ENCODE measurements at places on chromosomes 11 and 22.

GRCh38 chr11:128086794-128087193 is 500.6 kb downstream of the ETS1 start:
- H3K27me3 ChIP-seq: no peaks in the 10 kb centered on the region
- H3K4me1 ChIP-seq: peaks cover 30% of the 10 kb centered on the region

- no peaks in the 10 kb centered on the region for H3K4me1 ChIP-seq
- no peak for DNase-seq
- H3K4me3 ChIP-seq: no peak within 1 kb of the TSS
- no peaks in the 10 kb centered on the region for H3K36me3 ChIP-seq
- H3K27ac ChIP-seq: no peak within 1 kb of the TSS
- H3K27me3 ChIP-seq: no peaks in the 10 kb centered on the region
These were observed at the start of gene C22orf42 for GRCh38 chr22:32158712-32159533. Gene C22orf42, minus strand, starts transcription at chr22:32159303. Its CDS starts 88 bp downstream, at chr22:32159215.

DNA sequence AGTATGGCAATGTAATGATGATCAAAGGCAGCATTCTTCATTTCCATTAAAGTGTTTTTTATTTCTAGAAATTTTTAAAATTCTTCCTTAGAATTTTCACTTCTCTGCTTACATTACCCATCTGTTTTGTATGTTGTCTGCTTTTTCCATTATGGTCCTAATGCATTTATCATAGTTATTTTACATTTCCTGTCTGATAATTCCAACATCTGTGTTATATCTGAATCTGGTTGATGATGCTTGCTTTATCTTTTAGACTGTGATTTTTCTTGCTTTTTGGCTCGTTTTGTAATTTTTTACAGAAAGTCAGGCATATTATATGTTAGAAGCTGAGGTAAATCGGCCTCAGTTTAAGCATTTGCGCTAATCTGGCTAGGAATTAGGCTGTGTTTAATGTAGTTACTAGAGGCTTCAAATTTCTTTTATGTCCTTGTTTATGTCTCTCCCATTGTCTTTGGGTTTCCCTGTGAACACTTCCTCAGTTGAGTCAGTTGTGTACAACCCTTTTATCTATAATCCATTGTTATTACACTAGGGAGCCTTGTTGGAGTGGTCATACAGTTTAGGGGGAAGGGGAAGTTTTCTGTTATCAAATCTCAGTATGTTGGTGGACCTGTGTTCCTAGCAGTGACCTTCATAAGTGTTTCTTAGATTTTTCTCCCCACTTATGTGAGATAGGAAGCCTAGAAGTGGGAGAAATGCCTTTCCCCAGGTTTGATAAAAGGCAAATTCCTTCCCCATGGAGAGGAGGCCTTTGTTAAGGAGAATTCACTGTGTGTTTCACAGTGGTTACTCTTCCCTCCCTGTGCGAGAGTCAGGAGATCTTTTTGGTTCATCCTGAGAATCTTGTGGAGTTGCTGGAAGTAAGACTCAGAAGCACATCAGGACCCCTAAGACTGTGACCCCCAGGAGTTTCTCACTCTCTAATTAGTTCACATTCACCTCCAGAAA is 437.5 kb downstream of the INSC start:
- H3K27me3 ChIP-seq: no peaks in the 10 kb centered on the region
- H3K4me1 ChIP-seq: no peaks in the 10 kb centered on the region
- no peaks in the 10 kb centered on the region for H3K36me3 ChIP-seq
- DNase-seq: no peak
- no peak overlapping the region for H3K27ac ChIP-seq

DNA sequence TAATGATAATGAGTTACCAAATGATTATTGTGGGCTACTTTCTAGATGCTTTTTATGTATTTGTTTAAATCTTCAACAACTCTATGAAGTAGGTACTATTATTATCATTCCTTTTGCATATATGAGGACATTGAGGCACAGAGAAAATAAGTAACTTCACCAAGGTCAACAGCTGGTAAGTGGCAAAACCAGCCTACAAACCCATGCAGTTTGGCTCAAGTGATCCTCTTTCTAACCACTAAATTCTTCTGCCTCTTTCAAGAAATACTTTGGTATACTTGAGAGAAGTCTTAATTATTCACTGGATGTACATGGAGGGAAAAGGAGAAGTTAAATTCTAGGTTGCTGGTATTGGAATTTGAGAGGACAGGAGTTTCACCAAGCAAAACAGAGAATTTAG is 495.2 kb upstream of the CADM1 start:
- H3K4me1 ChIP-seq: no peaks in the 10 kb centered on the region
- no peaks in the 10 kb centered on the region for H3K27me3 ChIP-seq
- no peaks in the 10 kb centered on the region for H3K36me3 ChIP-seq
- H3K27ac ChIP-seq: no peak overlapping the region

Data from naive thymus-derived CD4-positive, alpha-beta T cell (primary cell).